ENCODE measurements at places on chromosomes 12 and 14.

DNA sequence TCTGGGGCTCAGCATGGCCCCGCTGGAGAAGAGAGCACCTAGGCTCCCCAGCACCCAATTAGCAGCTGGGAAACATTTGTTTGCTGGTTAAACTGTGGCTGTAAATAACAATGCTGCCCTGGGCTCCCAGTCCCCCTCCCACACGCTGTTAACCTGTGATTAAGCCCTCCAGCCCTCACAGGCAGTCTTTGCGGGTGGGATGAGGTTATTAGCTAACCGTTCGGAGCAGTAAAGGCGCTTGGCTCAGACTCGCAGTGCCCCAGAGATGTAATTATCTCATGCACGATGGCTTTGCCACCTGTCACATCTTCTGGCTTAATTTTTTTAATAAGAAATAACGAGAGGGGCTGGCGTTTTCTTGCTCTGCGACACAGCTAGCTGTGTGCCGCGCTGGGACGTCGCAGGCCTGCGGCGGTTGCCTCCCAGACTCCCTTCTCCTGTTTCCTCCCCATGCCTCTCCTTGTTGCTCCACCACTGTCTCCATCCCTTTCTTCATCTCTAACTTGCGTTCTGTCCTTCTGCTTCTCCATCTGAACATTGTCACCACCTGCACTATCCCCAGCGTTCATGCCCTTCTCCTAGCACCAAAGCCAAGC lies 239.2 kb upstream of the FKBP4 start:
- no peak for DNase-seq

DNA sequence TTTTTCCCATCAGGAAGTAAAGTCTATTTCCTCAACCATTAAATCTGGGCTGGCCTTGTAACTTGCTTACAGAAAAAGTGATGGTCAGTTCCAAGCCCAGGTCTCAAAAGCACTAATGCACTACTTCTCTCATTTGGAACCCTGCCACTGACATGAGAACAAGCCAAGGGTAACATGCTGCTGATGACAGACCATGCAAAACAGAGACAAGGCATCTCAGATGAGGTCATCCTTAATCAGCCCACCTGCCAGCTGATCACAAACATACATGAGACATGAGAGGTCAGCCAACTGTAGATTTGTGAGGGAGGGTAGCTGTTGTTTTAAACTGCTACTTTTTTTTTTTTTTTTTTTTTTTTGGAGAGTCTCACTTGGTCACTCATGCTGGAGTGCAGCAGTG lies 16.2 kb downstream of the TWF1 start:
- DNase-seq, result no peak

DNA sequence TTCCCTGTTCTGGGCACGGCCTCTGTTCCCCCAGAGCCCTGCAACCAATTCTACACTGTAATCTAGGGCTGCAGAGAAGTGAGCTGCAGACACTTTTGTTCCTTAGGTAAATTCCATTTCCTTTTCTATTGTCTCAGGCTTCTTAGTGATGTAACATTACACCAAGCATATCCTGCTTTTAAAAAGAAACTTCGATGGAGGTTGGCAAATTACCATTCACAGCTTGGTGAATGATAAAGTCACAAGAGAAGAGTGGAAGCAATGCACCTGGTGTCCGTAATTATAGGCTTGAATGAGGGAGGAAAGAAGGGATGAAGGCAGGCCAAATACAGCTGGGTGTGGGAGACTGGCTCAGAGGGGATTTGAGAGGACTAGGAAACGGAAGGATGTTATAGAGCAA lies 68.6 kb downstream of the PPM1A start:
- no peak for DNase-seq

GRCh38 chr12:51362747-51363342 lies 16.4 kb upstream of the CELA1 start:
- DNase-seq, result no peak

- DNase-seq, result no peak
Measured at GRCh38 chr14:80538633-80539375, 327.5 kb upstream of the DIO2 start.

DNA sequence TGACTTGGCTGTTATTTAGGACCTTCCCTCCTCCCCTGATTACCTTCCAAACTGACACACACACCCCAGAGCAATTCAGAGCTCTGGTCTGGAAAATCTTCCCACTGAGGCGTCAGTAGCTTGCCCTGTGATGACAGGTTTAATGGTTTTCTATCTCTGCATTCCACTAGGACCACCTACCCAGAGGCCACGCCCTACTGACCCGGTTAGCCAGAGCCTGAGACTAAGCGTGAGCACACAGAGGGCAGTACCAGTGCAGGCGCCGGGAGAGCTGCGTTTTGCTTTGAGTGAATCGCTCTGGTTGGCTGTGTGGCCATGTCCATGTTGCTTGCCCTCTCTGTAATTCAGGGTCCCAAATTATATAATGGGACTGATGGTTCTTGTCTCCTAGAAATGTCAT lies 36.2 kb upstream of the ATP2A2 start:
- no peak for DNase-seq

DNA sequence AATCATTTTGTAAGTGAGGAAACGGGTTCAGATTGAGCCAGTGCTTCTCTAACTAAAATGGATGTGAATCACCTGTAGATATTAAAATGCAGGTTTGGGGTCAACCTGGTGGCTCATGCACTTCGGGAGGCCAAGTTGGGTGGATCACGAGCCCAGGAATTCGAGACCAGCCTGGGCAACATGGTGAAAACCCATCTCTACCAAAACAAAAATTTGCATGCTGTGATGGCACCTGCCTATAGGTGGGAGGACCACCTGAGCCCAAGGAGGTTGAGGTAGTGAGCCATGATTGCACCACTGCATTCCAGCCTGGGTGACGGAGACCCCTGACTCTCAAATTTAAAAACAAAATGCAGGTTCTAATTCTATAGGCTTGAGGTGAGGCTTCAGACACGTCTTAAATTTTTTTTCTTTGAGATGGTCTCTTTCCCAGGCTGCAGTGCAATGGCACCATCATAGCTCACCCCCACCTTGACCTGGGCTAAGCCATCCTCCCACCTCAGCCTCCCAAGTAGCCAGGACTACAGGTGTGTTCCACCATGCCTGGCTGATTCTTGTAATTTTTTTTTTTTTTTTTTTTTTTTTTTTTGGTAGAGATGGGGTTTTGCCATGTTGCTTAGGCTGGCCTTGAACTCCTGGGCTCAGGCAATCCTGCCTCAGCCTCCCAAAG lies 9.0 kb downstream of the TUBA1C start:
- no peak for DNase-seq

DNA sequence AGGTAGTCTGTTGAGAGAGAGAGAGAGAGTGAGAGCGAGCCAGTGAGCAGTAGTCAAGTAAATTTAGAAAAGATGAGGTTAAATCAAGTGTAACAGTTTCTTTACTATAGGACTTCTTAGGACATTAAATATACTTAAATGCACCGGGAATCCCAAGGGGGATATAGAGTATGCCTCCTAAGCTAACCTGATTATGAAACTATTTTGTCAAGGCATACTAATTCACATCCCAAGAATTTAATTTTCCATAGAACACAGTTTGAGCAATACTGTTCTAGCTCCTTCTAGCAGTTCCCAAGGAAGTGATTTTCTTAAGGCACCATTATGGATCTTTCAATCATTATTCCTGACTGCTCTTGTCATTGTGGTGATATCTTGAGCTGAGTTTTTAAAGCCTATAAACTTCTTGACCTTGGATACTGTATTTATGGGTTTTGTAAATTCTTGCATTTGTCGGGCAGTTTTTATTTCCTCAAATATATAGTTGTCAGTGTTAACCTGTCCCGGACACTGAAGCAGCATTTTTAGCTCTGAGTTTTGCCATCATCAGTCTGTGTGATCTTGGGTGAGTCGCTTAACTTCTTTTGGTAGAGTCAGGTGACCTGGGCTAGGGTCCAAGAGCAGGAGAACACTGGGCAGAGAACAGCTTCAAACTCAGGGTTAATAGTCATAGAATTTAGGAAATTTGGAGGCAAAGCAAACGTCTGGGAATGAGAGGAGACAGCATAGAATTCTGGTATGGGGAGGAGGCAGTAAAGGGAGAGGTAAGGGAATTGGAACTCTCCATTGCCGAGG lies 196.5 kb upstream of the FRMD6 start:
- DNase-seq, result no peak

DNA sequence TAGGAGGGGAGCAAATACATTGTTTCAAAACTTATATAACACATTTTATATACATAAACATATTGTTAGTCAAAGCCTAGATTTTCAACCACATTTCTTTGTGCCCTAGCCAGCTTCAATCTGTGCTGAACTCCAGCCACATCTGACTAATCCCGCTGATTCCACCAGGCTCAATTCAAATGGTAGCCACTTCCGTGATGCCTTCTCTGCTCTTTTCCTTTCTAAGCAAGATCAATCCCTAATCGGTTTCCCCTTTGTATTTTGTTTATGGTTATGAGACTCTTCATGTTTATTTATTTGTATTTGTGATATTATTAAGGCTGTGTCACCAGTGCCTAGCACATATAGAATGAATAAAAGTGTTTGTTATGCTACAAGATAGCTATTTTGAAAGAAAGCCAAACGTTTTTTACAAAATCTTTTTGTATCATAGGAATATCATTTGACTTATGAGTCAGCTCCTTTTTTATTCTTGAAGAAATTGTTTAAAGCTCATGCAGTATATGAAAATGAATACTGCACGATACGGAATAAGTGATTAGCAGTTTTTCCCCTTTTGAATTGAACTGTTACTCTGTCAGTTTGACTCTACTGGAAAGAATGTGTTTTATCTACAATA lies 110.2 kb downstream of the PLEKHA5 start:
- no peak for DNase-seq

GRCh38 chr12:24060089-24060488 lies 110.6 kb upstream of the SOX5 start:
- no peak for DNase-seq

DNA sequence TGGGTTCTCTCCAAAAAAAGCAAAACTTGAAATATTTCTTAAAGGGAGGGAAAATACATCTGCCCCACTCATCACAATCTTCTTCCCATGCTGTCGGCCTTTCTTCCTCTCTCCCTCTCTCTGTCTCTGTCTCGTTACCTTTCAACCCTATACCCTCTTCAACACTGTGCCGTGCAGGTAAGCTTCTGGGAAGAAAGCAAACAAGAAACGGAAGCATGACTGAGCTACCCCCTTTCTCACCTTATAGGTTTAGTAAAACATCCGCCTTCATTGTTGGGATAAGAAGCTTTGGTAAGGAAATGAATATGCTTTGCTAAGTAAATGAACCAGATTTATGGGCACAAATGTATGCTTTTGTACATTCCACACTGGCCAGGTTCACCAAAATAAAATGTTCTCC lies 63.0 kb downstream of the TMEM30B start:
- no peak for DNase-seq

DNA sequence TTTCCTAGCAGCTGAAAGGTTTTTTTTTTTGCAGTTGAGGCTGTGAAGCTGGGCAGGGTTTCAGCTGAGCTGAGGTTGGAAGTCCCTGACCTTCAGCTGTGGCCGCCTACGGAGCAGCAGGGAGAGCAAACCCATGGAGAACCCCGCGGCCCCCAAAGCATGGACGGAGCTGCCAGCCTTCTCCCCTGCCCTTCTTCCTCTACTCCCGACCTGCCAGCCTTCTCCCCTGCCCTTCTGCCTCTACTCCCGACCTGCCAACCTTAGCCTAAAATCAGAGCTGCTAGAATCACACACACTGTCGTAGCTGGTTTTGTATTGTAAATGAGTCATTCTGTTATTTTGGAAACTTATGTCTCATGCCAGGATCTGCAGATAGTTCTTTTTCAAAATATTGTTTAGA lies 74.6 kb downstream of the PPP2R5C start:
- no peak for DNase-seq

All from Jurkat, Clone E6-1 (cell line).